ENCODE measurements at places on chromosomes 12 and 14.

DNA sequence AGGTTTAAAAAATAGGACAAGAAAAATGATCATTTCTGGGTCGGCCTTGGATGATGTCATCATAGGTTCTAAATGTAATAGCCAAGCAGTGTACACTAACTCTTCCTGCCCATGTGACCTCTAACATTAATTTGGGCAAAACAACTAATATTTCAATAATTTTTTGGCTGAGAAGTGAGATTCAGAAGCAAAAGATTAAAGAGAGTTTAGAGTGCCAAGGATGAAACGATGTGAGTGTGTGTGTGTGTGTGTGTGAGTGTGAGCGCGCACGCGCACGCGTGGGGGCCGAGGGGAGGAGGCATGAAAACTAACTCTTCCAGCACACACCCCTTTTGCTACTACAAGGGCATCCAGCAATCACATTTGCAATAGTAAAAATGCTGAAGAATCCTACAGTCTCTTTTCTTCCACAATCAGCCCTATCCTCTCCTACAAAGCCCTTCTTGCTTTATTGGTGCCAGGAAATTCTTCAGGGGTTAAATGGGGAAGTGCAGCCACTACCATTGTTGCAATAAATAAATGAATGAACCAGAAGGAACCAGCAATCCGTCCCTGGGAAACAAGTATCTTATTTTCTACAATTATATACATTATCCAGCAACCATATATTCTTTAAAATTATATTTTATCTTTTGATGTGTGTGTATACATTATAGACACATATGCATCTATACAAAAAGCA is 52.9 kb downstream of the PEBP1 start:
- no peak for DNase-seq

GRCh38 chr12:11144297-11144696 is 9.9 kb upstream of the TAS2R30 start:
- DNase-seq: no peak

DNA sequence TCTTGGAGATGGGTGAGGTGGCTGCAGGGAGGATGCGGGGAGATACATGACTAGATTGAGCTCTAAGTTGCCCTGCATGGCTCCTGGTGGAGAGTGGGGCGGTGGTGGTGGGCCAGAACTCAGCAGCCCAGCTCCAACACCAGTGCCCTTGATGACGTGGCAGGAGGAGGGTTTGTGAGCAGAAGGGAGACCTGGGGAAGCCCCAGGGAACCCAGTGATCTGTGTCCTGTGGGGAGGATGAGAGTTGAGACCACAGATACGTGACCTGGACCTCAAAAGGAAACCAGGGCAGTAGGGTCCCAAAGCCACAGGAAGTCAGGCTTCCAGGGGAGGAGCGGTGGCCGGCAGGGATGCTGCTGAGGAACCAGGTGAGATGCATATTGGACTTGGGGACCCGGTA is 989.1 kb upstream of the TMEM132C start:
- DNase-seq: no peak

- no peak for DNase-seq
These were observed 113.3 kb downstream of the ADGRD1 start for GRCh38 chr12:131066886-131067490.

- no peak for DNase-seq
These were observed 1031.8 kb downstream of the GALC start for GRCh38 chr14:86961106-86961716.

- no peak for DNase-seq
These were observed 568 bp upstream of the BCL11B start for GRCh38 chr14:99272632-99272898.

DNA sequence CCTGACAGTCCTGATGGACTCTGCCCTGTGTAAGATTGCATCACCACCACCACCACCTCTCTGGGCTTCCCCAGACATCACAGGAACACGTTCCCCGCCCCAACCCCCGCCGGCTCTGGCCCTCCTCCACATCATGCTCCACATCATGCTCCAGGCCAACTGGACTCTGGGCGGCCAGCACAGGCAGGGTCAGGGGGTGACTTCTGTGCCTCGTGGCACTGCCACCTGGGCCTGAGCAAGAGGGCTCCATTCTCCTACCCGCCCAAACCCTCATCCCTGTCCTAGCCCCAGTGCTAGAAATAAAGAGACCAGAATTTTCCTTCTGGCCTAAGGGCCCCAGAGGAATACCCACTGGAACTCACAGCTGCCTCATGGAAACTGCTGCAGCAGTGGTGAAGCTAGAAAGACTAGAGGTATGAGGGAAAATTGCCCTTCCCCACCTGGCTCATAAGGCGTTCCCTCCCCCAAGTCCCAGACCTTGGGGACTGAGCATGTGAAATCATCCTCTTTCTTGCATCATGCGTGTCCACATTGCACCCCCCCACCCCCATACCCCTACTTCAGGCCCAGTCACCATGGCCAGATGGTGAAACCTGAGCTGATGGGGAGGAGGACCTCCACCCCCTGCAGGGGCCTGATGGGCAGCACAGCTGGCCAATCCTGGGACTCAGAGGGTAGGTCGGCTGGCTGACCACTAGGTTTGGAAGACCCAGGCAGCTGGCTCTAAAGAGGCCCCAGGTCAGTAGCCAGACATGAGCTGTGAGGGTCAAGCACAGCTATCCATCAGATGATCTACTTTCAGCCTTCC is at the start of gene INHBE:
TSS of gene INHBE (plus strand) at position 742 of the 808 bp plus-strand sequence. CDS start 230 bp downstream, outside the sequence.
- DNase-seq: no peak
